ENCODE measurements at places on chromosomes 1 and 21.

DNA sequence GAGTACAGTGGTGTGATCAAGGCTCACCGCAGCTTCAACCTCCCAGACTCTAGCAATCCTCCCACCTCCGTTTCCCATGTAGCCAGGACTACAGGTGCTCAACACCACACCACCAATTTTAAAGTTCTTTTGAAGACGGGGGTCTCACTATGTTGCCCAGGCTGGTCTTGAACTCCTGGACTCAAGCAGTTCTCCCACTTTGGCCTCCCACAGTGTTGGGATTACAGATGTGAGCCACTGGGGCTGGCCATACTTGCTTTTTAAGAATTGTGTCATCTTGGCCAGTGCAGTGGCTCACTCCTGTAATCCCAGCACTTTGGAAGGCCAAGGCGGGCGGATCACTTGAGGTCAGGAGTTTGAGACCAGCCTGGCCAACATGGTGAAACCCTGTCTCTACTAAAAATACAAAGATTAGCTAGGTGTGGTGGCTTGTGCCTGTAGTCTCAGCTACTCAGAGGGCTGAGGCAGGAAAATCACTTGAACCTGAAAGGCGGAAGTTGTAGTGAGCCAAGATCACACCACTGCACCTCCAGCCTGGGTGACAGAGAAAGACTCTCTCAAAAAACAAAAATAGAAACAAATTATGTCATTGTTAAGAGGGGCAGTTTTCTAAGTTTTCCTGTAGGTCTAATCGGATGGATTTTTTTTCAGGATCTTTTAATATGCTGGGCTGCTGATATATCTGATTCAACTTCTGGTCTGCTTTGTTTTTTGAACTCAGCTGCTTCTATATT is 18.7 kb downstream of the AK4 start:
- no peak for DNase-seq

DNA sequence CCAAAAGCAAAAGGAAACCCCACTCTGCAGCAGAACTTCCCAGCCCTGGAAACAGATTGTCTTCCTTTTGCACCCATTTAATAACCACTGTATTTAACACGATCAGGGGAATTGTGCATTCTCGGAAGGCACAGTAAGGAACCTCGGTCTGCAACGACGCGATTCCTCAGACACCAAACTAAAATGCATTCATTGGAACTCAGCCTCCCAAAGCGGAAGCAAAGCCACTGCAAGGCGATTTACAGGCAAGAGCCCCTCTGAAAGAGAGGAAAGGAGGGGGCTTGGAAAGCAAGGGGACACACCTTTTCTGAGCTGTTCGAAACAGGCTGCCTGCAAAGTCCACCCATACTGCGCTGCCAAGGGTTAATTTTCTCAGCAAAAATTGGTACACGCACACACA is 297.7 kb downstream of the OMA1 start:
- DNase-seq, result no peak

DNA sequence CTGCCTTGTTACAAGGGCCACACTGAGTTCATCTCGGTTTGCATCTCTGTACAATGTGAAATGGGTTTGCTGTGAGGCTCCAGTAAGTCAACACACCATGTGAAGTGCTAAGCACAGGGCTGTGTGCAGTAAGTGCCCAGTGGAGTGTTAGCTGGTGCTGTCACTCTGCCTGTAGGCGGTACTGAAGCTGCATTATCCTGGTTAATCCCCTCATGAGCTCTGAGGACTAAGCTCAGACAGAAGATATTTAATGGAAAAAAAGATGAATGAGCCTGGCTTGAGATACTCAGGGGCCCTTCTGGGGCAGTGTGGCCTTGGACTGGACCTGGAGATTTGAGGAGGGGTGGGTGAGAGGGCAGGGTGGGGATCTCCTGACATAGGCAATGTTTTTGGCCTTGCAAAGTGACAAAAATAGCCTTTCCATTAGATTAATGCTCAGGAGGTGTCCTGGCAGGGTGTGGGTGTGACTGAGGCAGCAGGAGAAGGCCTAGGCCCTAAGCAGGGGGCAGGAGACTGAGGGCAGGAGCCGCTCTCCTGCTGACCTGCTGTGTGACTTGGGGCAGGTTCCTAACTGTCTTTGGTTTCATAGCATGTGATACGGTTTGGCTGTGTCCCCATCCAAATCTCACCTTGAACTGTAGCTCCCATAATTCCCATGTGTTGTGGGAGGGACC is 570.5 kb downstream of the PTPRU start:
- DNase-seq, result no peak

DNA sequence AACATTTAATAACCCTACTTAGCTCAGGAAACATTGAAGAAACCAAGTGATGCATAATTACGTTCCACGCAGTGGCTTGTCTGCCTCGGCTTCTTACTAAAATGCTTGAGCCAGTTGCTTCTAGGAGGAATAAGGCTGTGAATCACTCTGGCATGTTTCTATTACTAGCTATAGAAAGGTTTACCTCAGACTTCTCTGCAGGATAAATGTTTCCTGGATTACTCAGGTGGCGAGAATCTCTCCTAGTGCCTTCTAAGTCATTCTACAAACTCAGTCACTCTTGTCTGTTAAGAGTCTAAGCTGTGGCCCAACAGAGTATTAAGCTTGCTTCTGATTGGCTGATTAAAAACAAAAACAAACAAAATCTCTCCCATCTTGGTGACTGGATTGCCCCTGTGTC is 92.0 kb upstream of the RALGPS2 start:
- DNase-seq, result no peak

DNA sequence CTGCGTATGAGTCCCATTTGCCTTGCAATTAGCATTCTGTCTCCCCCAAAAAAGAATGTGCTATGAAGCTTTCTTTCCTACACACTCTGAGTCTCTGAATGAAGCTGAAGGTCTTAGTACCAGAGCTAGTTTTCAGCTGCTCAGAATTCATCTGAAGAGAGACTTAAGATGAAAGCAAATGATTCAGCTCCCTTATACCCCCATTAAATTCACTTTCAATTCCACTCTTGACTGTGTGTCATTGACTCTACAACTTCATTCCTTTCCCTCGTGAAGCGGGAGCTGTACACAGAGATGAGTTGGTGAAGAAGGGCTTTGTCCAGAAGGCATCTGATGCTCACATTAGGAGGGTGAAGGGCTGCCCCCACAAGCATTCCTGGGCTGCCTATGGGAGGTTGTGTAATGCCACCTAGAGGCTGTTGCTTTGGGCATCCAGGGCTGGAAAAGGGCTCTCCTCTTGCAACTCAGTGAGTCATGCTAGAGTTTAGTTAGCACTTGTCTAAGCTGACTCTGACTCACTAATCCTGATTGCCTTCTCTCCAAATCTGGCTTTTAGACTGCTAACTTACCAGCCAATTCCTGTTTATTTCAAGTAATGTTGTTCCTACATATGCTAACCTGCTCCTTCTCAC is 1.8 kb downstream of the SPRR1B start:
- no peak for DNase-seq

DNA sequence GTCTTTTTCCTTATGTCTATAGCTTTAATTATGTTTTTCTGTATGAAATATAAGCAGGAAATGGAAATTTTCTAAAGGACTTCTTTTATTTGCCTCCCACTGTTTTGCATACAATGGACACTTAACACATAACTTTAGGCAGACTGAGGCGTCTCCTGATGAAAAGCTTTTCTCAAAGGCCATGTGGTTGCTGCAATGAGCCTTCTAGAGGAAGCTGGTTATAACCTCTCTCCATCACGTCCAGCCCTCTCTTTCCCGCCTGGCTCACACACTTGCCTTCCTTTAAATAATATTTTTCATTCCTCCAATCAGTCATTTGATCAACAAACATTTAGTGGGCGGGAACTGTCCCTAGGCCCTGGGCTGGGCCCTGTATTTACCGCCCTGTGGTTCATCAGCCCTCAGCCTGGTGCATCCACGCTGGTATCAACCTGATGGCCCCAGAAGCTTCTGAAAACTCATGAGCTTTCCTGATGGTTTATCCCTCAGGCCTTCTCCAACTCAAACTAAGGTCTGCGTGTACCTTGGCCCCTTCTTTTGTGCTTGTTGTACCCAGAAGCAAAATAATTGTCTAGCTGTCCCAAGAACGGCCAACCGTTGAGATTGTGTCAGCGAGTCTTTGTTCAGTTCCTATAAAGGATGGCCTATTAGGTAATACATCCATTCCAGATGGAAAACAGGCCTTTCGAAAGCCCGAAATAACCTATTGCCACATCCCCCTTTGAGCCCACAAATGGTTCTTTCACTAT is 75.3 kb upstream of the LYST start:
- DNase-seq, result no peak

DNA sequence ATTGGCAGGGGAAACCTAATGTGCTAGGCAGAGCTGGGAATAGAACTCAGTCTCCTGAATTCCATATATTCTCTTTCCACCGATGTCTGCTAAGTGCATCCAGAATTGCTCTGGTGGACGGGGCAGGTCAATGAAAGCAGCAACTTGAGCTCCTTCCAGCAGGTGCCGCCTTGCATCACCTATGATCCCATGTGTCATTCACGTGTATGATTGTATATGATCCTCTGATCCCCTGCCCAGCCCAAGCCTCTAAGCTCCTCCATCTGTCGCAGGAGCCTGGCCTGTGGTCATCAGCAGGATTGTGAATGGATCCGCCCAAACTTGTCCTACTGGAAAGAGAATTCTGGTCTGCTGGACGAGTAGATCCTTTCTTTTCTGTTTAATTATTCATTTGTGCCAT is 13.1 kb downstream of the ACTA1 start:
- DNase-seq, result no peak

- DNase-seq, result no peak
These were observed 76.7 kb downstream of the ASH1L start for GRCh38 chr1:155485945-155486344.
